ENCODE measurements at places on chromosomes 2 and 18.

DNA sequence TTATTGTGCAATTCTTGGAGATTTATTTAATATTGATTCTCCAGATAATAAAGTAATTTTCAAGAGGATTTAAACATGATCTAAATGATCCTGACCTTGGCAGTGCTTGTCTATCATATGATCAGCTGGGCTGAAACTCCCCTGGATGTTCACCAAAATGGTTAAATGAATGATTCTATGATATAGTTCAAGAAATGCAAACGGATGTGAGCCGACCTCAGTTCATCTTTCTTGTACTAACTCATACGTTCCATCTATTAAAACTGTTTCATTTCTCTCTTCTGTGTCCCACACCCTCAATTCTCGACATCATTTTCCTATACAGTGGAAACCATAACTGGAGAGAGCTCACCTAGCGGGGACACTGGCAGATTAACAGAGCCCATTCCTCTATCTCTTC is 281.7 kb upstream of the CCDC68 start:
- no peak for DNase-seq

- no peak for DNase-seq
Measured at GRCh38 chr18:59940068-59940467, 40.3 kb downstream of the PMAIP1 start.

DNA sequence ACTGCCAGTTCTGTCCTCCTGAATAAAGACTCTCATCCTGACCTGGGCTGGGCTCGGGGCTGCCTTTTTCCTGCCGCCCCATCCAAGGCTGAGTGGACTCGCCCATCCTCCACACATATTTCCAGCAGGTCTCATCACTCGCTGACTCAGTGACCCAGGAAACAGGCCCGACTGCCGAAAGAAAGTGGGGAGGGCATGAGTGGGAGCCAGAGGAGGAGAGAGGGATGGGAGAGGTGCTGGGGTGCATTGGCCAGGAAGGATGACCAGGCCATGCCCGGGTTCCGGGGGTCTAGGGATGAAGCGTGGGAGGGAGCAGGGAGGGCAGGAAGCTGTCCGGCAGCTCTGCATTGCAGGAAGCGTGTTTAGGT is 66.7 kb downstream of the TWIST2 start:
- no peak for DNase-seq

GRCh38 chr18:73007915-73008308 is 140.1 kb upstream of the NETO1 start:
- no peak for DNase-seq

DNA sequence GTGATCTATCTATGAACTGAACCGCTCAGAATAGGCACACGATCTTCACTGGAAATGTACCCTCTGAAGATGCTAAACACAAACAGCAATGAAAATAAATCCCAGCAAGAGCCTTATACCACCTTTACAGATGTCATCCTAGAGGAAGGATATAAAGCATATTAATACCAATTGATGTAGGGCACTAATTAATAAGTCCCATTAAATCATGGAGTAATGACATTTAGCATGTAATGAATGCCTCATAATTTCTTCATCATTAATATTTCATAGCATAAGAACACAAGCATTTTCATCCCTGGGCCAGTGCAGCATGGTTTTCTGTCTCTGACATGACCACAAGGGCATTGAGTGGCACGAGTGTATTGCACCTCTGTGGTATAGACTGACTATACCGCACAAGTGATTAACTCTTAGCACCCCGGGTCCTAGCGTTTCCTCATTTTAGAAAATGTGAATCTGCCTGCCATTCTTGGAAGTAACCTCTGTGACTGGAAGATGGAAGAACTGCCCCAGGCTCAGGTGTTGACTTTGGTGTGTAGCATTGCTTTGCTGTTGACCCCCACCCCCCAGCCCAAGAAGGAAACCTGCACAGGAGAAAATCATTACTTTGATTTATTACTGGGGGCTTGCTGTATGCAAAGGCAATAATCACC is 1.4 kb upstream of the TMEM178A start:
- no peak for DNase-seq

DNA sequence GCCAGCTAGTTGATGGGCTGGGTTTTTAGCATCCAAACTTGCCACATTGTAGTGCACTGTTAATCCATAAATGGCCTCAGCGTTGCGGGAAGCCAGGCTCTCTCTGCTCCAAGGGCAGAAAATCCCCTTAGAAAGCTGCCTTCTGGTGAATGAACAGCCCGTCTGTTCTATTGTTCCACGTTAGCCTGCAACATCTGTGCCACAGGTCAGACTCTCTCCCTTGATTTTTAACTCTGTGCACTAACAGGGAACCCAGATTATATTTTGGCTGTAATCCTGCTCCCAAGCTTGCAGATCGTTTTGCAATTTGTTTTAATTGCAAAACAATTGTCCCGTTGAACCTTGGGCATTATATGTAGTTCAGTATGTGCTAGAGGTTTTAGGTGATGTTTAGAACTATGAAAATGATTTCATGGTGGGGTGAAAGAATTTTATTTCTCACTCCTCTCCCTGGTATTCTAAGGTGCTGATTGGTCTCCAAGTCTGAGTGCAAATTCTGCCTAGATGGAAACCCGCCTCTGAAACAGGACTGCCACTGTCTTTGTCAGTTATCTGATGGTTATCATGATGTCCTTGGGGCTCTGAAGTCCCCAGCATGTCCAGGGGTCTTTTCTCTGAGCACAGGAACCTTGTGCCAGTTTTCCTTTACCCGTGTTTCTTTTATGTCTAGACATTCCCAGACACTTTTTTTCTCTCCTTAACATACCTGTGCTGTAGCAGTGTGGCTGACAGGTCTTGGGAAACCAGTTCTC is 106.6 kb downstream of the MAP4K4 start:
- peak; percentile 35 for DNase-seq

GRCh38 chr2:33034784-33035183 is 88.0 kb downstream of the LTBP1 start:
- DNase-seq = peak; percentile 82

DNA sequence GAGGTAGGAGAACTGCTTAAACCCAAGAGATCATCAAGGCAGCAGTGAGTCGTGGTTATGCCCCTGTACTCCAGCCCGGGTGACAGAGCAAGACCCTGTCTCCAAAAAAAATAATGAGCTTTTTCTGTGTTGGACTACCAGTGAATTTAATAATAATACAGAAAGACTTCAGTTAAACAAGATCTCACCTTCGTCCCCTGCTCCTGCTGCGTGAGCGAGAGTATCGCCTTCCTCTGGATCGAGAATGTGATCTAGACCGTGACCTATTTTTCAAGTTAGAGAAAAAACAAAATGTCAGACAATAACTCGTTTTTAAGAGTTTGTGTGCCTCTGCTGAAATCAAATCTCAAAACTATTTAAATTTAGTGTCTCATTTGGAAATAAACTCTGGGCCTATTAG is 2.8 kb downstream of the SRSF7 start:
- DNase-seq = no peak

- no peak for DNase-seq
Measured at GRCh38 chr2:25822190-25823117, 55.8 kb downstream of the ASXL2 start.

- DNase-seq = no peak
Measured at GRCh38 chr2:174682007-174682577, 82.2 kb downstream of the CHRNA1 start.

- DNase-seq = peak; percentile 82
Measured at GRCh38 chr2:224401641-224402342, at the start of gene FAM124B. TSS of gene FAM124B (minus strand) at chr2:224402107. CDS start at chr2:224401768, 339 bp downstream.

GRCh38 chr2:69559442-69560146 is 83.9 kb downstream of the AAK1 start:
- peak; percentile 14 for DNase-seq

DNA sequence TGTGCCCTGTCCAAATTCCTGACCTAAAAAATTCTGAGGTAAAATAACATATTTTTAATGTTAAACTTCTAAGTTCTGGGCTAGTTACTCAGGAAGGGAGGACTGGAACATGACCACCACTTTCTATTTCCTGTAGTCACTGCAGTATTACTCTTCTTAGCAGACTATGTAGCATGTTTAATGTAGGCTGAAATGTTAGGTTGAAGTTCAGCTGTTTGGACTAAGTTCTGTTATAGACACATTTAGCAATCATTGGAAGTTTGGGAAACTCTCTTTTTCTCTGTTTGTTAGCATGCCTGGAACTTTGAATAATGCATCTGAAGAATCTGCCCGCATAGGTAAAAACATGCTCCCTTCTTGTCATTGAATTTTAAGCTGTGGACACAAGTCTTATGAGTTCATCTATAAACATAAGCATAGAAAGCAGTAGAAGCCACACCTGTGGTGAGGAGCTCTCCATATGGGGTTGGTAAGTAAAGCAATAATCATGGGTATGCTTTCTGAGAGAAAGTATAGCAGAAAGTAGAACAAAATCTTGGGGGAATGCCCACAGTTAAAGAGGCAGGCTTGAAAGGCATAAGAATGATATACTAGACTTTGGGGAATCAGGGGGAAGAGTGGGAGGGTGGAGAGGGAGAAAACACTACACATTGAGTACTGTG is 52.6 kb downstream of the IL1R2 start:
- DNase-seq = no peak

- DNase-seq = no peak
Measured at GRCh38 chr18:73785300-73785699, 362.3 kb downstream of the FBXO15 start.

DNA sequence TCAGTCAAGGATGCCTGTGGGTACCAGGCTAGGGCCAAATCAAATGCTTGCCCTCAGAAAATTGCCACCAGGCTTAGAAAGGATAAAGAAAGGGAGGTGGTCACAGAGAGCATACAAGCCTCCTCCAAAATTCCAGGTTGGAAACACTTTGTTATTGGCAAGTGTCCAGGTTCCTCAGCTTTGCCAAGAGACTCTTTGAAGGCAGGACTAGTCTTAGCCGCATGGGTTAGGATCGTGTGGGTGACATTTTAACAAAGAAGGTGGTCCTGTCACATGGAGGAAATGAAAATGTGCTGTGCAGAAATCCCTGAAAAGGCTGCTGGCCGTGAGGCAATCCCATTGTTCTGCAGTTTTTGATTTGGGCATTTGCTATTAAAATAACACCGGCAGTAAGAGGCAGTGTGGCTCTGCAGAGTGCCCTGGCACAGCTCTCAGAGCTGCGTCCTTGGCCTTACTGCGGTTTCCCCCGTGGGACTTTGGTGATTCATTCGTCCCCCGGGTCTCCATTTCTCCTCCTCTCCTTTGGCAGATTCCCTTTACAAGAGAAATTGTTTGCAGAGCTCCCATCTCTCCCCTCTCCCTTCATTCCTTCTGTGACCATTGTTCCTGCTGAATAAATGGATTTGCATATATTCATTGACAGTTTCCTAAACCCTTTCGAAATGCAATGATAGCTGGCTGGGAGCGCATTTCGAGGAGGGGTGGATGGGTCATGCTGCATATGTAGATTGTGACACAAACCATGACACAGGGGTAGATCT is 187.3 kb downstream of the VAPA start:
- peak; percentile 40 for DNase-seq

GRCh38 chr18:3499501-3499900 is 49.5 kb downstream of the TGIF1 start:
- no peak for DNase-seq

DNA sequence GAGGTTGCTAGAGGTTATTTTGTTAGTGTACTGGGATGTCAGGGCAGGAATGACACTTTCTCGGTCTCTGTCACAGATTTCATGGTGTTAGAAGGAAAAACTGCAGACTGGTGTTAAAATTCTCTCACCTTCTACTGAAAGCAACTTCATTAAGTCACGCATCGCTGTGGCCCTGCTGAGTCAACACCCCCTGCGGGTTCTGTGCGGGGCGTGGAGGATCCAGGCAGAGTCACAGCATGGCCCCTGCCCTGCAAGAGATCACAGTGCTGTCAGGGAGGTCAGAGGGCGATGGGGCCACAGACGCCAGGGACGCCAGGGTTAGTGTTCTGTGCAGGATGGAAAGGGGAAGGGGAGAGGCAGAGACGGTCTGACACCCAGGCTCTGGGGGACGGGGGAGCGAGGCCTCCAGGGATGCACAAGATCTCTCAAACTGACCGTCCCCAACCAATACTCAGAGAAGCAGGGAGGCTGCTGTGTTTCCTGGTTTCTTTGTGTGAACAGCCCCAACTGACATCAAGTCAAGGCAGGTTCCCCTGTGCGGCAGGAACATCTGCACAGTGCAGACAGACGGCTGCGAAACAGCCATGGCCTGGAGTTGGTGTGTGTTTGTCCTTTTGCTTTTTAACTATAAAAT is 354.9 kb upstream of the SALL3 start:
- DNase-seq = no peak

DNA sequence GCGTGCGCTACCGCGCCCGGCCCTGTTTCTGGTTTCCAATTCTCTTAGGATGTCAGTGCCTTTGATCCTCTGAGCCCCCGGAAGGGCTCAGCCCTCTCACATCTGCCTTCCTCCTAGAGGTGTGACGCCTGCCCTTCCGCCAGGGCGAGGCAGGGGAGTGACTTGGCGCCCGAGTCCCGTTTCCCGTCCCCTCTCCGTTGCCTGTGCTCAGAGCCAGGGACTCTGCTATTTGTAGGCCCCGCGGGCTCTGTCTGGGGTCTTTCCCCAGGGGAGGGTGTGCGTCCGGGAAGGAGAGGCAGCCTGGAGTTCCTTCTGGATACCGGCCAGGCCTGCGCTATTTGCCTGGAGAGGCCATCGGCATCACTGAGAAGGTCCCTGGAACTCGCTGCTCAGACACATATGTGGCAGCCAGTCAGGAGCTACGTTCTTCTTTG is 103.7 kb upstream of the TAF1B start:
- DNase-seq = no peak

- DNase-seq = no peak
Measured at GRCh38 chr2:24164416-24164973, 10.4 kb upstream of the FAM228A start.

DNA sequence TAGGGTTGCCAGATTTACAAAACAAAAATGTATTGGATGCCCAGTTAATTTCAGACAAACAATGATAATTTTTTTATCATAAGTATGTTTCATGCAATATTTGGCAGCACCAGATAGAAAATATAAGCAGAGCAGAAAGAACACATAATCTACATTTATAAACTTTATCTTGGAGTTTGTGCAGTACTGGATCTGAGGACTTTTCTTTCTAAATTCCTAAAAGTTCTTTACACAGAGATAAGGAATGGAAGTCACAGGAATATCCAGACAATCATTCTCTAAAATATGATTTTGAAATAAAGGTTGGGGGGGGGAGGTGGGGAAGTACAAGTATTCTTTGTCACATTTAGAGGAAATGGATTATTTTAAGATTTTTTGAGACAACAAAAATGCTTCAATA is 28.8 kb upstream of the MC4R start:
- DNase-seq = no peak

- DNase-seq = no peak
Measured at GRCh38 chr18:31506024-31506742, 8.2 kb downstream of the DSG2 start.

- no peak for DNase-seq
Measured at GRCh38 chr2:20990442-20991430, 53.1 kb downstream of the APOB start.

- no peak for DNase-seq
Measured at GRCh38 chr18:36534154-36534688, 236.7 kb downstream of the FHOD3 start.

- no peak for DNase-seq
Measured at GRCh38 chr2:162106146-162106551, 32.1 kb upstream of the DPP4 start.

- no peak for DNase-seq
Measured at GRCh38 chr2:70089220-70089982, 2.1 kb downstream of the PCBP1 start.

GRCh38 chr2:171346723-171347557 is 86.8 kb downstream of the METTL8 start:
- no peak for DNase-seq
